Stromal cell of bone marrow (primary cell): ENCODE measurements at places on chromosomes 3 and 15.

DNA sequence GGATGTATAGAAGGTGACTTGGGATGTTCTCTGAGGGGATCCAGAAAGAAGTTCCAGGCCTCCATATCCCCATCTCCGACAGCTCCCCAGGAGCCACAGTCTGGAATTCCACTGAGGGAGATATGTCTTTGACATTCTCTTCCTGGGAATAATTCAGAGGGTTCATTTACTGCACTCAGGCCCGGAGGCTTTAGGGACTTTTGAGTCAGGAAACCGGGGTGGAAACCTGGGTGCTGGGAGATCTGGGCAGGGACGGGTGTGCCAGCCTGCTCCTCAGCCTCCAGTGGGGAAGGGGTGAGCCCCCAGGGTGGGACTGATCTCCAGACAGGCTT lies 147.7 kb downstream of the SMAD6 start:
- DNase-seq: no peak

- DNase-seq: no peak
Observed at GRCh38 chr15:91988071-91988470, 134.6 kb downstream of the SLCO3A1 start.

DNA sequence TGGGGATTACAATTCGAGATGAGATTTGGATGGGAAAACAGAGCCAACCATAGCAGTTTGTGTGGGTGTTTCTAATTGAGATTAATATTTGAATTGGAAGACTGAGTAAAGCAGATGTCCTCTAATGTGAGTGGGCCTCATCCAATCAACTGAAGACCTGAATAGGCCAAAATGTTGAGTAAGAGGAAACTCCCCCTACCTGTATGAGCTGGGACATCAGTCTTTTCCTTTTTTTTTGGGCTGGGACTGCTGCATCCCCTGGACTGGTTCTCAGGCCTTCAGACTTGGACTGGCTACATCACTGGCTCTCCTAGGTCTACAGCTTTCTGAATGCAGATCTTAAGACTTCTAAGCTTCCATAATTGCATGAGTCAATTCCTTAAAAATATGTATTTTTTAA lies 144.1 kb downstream of the CD47 start:
- DNase-seq: no peak

DNA sequence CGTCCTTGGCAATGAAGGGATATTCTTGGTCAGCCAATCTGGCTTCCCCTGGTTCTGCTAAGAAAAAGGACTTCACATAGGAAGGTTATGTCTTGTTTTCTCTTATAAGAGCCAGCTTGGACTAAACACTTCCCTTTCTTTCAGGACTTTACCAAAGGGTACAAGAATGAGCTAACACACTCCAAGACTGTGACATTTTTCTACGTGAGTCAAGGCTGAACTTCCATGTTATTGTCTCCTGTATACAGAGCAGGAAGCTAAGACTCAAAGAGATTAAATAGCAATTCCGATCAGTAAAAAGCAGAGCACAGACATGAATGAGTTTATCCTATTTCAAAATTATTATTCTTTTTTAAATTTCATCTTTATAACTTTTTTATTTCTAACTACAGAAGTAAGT lies 63.3 kb upstream of the STT3B start:
- DNase-seq: no peak
